Left renal cortex interstitium (tissue), 4 donors: ENCODE measurements at places on chromosomes 7 and 10. TPM values are rescaled to one million over a fixed set of nuclear protein-coding genes. Genes with fewer than 3 reads are reported as not detected.

Gene CYP2C18
- polyA plus RNA-seq = 0.46 TPM

Gene TBXAS1
- 22.8 TPM for polyA plus RNA-seq

Gene GLI3
- 17.0 TPM for polyA plus RNA-seq

Gene SPDYE2
- 10.5 TPM for polyA plus RNA-seq

Gene GFRA1
- polyA plus RNA-seq = 24.9 TPM

Gene NACAD
- polyA plus RNA-seq = 9.6 TPM

Gene ERVW-1
- 2.9 TPM for polyA plus RNA-seq
